Stimulated activated CD4-positive, alpha-beta T cell treated with anti-CD3 and anti-CD28 coated beads, Interleukin-1b, Interleukin-23, amount 100 ng/mL, for 1 hour (primary cell): ENCODE measurements at places on chromosomes 5 and 9.

DNA sequence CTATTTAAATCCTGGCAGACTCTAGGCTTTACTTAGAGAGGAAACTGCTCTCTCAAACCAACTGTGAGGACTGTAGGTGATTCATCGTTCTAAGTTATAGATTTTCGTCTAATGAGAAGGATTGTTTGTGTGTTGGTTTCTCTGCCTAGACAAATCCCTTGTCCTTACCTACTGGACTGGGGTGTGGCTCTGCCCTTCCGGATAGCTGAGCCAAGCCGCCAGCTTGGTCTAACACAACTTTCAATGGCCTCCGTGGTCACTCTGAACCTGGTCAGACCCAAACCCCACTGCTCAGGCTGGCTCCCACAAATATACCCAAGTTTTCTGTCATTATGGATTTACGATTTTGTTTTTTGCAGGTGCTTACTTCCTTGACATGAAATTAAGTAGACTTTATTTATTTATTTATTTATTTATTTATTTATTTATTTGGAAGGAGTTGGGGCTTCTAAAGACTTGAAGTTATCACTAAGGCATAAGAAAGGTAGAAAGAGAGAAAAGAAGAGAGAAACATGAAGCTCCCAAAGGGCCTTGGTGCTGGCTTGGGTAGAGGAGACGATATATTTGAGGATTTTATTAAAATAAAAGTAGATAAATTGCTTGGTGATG is 19.0 kb downstream of the CARTPT start:
- no peak for DNase-seq

DNA sequence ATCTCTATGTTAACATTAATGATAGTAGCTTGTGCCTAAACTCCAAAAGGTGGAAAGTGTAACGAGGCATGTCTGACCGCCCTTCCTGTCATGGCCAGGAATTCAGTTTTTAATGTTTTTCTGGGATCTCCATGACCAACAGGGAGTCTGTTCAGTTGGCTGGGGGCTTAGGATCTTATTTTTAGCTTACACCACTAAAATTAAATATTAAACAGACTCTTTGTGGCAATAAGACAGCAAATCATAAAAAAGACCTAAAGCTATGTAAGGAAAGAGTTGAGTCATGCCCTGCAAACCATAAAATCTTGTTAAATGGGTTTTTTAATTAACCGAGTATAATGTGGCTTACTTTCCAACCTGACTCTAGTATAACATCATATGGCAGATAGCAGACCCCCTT is 247.8 kb downstream of the DIRAS2 start:
- no peak for DNase-seq

GRCh38 chr9:106632621-106633020 is 230.3 kb upstream of the ZNF462 start:
- DNase-seq: no peak

GRCh38 chr5:34655354-34655991 is 655 bp upstream of the RAI14 start:
- no peak for DNase-seq

DNA sequence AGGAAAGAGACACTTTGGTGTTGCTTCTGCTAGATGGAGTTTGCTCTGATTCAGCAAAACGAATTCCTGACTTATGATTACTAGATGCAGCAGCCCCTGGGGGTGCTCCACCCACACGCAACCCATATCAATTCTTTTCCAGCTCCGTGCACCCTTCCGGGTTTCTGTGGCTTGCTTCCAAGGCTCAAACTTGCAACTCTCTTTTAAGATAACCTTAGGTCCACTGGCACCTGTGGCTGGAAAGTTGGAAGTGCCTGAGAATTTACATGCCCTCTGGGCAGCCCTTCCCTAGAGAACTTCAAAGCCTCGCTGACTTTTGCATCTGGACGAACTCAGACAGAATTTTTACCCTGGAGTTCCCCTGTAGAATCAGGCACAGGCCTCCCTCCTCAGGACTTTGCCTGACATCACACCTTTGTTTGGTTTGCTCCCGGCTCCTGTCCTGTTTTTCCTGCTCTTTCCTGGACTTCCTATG is 224.9 kb downstream of the SNX18 start:
- DNase-seq: no peak

DNA sequence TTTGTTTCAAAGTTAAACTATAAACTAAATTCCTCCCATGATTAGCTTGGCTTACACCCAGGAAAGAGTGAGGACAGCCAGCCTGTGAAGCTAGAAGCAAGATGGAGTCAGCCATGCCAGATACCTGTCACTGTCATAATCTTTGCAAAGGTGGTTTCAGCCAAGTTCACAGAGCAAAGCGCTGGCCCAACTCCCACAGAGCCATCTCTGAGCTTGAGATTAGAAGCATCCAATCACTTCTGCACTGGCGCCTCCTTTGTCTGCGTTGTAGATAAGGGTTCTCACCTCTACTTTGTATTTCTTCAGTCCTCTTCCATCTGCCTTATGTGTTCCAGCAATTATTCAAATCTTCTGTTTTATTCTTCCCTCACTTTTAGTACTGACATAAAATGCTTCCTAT is 119.4 kb upstream of the ACO1 start:
- DNase-seq: no peak

- DNase-seq: no peak
Measured at GRCh38 chr5:147956064-147956841, 49.9 kb upstream of the C5orf46 start.

GRCh38 chr5:89097103-89097502 is 214.1 kb upstream of the MEF2C start:
- DNase-seq: no peak

- DNase-seq: no peak
Measured at GRCh38 chr5:93107805-93108520, 473.1 kb downstream of the NR2F1-AS1 start.

- DNase-seq: no peak
Measured at GRCh38 chr5:149053072-149053695, 9.7 kb downstream of the SH3TC2 start.

GRCh38 chr9:82332774-82333152 is 344.2 kb downstream of the SPATA31D1 start:
- no peak for DNase-seq

GRCh38 chr9:123391233-123391632 is 35.2 kb downstream of the CRB2 start:
- DNase-seq: no peak

- DNase-seq: no peak
Measured at GRCh38 chr9:69564557-69564956, 107.6 kb downstream of the APBA1 start.

DNA sequence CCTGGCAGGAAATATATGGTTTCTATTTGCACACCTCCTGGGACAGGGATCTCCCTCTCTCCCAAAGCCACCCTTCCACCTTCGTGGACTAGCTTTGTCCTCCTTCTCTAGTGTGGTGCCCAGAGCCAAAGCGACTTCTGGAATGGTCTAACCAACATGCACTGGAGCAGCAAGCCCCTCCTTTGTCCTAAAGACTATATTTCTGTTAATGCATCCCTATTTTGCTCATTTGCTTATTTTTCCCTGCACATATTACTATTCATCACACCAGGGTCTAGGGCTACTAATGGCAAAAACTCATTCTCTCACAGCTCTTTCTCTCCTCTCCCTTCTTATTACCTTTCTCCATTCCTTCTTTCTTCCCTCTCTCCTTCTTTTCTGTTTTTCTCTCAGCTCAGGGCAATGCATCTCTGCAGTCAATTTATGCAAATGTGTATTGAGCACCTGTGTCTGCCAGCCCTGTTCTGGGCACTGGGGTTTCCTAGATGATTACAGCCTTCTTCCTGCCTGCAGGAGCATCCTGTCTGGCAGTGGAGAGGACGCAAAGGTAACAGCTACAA is 2.8 kb upstream of the NEURL1B start:
- no peak for DNase-seq
